ENCODE measurements at places on chromosomes 11 and 22.

GRCh38 chr11:126637795-126638175 is 282.3 kb downstream of the ST3GAL4 start:
- DNase-seq: no peak

- DNase-seq: no peak
Observed at GRCh38 chr22:23217171-23218052, 37.1 kb downstream of the BCR start.

DNA sequence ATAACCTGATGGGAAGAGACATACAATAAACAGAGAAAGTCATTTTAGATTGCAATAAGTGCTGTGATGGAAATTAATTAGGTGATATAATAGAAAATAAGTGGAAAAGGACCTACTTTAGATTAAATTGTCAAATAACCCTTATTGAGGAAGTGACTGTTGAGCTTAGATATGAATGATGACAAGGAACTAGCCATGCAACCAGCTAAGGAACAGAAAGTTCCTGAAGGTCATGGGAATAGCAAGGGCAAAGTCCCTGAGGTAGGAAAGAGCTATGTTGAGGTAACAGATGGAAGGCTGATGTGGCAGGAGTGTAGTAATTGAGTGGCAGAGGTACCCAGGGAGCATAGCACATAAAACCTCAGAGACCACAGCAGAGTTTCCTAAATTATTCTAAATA is 135.2 kb downstream of the WNT11 start:
- DNase-seq: no peak

GRCh38 chr11:66115638-66116301 is 45.7 kb downstream of the PACS1 start:
- DNase-seq: no peak

GRCh38 chr11:118640332-118641154 is 33.1 kb downstream of the PHLDB1 start:
- no peak for DNase-seq

- DNase-seq: no peak
Observed at GRCh38 chr22:31616315-31616980, 45.6 kb downstream of the PISD start.

DNA sequence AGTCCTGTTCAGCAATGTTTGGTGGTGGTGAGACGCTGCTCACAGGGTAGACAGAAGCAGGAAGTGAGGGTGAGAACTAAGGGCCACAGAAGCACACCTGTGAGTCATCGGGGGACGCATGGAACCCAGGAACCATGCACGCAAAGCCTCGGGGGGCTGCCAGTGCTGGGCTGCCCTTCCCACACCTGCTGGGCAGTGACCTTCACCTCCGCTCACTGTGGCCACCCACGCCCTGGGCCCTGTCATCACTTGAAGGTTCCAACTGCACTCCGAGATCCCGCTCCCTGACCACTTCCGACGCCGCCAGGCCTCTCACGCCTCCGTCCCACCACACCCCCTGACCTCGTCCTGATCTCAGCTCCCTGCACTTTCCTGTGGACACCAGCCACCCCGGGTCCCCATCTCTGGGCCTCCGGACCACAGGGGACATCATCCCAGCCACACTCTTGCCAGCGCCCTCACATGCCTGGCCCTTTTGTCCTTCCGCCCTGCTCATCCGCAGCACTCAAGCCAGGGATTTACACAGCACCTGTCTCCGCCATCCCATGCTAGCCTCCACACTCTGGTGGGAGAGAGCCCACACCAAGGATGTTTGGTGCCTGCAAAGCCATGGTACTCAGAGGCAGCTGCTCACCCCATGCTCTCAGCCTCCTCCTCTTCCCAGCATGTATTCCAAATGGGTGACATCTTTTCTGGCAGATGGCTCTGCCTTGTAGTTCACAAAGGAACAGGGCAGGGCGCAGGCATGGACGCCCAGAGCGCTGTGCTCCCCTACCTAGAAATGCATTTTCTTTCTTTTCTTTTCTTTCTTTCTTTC is 23.1 kb upstream of the ATXN10 start:
- no peak for DNase-seq

DNA sequence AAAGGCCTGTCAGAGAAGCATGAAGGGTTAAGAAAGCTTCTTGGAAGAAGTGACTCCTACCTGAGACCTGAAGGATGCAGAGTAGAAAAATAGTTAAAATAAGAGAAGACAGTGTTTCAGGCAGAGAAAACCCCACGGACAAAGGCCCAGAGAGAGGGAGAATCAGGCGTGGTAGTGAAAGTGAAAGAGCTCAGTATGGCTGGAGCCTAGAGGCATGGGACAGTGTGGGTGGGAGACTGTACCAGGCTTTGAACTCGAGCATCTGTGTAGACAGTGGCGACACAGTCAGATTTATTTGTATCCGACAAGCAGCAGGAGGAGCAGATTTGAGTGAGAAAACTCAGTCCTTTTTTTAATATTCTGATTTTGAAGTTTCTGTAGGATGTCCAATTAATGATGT is 360.0 kb downstream of the OPCML start:
- no peak for DNase-seq

All from stimulated activated CD4-positive, alpha-beta T cell treated with anti-CD3 and anti-CD28 coated beads, Interleukin-2, amount 100 ng/mL, for 48 hours (primary cell).